Activated naive CD4-positive, alpha-beta T cell treated with anti-CD3 and anti-CD28 coated beads for 36 hours (primary cell): ENCODE measurements at places on chromosomes 3 and 15.

DNA sequence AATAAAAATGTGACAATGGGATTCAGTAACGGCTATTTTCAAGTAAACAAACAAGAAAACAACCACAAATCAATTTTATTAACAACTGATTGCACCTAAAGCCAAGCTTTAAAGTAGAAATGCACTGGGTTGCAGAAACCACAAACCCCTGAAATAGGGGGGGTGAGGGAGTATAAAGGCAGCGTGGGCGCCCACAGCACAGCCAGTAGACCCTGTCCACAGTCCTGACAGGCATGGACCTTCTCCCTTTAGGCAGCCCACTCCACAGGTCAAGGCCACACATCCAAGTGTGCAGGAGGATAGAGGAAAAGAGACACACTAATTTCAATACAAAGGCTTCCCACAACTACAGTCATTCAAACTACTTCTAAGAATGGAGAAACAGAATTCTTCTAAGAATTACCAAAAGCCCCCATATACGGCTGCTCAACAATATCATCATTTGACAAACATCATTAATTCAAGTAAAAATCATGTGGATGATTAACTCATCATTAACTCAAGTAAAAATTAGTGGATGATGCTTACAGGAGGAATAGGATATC is 48.7 kb downstream of the CHSY1 start:
- no peak for DNase-seq

GRCh38 chr3:129001101-129001805 is at the start of gene EFCC1:
Gene EFCC1 (plus strand): TSS chr3:129001304. CDS start chr3:129001629, 325 bp downstream.
- no peak for DNase-seq

DNA sequence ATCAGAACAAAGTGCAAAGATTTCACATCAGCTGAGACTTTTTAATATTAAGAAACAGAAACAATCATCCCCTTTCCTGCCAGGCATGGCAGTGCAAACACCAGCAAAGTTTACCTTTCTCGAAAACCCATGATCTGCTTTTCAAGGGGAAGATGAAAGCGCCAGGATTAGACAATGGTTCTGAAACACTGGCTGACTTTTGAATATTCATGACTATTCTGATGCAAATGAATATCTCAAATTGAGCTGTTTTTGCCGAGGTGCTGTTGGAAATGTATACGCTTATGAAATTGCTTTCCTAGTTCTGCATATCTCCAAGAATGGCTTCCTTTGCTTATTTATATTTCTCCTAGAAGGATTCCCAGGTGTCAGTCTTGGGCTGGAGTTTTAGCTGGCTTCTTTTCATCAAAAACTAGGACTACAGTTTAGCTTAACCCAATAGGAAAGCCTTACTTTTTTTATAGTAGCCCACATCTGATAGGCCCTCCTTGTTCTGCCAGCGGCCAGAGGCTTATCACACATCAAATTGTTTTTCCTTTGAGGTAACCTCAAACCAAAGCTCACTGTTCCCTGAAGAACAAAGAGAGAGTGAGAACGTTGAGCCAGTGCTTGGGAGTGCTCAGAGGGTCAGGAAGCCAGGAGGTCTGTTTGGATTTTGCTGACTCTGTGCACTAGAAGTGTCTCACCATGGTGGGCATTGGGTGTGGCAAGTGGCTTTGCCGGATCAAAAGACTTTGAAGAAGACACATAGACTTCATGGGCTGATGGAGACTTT is 74.0 kb upstream of the PLCL2 start:
- no peak for DNase-seq

DNA sequence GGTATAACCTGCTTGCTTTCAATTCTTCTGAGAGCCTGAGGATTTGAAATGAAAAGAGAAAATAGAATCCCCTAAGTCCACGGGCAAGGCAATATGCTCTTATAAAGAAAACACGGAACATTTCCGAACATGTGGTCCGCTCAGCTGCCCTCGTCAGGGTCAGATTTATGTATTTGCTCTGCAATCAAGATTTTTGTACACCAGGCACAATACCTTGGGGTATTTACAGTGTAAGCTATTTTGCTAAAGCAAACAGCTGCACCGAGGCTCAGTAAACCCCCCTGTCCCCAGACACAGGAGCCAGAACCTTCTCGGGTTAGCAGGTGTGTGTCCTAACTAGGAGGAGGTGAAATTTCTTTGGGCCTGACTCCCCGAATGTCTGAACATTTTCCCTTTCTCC is 155.8 kb upstream of the LRIG1 start:
- DNase-seq = no peak

DNA sequence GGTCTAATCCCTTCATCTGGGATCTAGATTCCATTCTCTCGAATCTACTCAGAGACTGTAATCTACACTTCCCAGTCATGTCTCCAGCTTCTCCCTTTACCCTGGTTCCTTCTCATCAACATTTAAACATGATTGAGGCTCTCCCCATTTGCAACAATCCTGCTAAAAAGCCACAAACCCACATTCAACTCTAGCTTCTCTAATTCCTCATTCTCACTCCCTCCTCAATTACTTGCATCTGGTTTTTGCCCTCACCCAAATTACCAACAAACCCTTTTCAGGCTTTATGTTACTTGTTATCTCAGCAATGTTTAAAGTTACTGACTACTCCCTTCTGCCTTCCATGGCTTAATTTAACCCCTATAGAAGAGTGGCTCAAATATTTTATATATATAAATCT is 11.5 kb downstream of the ETFA start:
- no peak for DNase-seq

- DNase-seq = no peak
These were observed 67.9 kb upstream of the SLC7A14 start for GRCh38 chr3:170653801-170654200.

- DNase-seq = no peak
These were observed 1.7 kb downstream of the PLA2G4D start for GRCh38 chr15:42092398-42093318.

- no peak for DNase-seq
These were observed 18.6 kb upstream of the PRSS50 start for GRCh38 chr3:46736006-46736872.

DNA sequence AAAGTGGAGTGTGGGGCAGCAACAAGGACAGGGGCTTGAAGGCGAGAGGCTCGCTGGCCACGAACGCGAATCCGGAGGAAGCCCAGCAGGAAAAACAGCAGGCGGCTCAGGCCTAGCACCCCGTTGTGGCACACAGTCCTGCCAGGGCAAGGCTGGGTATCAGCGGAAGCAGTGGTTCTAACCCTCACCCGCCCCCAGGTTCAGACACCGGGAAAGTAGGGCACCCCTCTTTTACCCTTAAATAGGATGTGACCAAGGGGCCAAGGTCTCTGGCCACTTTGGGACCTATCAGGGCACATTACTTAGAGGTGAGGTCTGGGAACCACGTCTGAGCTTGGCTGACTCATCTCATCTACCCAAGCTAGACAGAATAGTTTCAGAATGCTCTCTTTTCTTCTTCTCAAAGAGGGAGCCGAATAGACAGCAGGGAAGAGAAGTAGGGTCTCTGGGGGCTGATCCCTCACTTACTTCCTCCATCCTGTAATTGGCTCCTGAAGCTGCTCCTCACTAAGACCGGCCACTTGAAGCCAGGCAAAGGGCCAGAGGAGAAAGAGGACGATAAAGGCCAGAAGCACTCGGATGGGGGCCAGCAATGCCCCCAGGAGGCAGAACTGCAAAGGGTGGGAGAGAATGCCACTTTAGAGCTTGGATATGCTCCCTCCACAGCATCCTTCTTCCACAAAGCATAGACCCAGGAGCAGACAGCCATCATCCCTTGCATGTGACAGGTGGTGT is 1.7 kb downstream of the LPCAT4 start:
- peak; percentile 16 for DNase-seq

GRCh38 chr15:58705105-58705504 is 44.4 kb downstream of the ADAM10 start:
- no peak for DNase-seq

DNA sequence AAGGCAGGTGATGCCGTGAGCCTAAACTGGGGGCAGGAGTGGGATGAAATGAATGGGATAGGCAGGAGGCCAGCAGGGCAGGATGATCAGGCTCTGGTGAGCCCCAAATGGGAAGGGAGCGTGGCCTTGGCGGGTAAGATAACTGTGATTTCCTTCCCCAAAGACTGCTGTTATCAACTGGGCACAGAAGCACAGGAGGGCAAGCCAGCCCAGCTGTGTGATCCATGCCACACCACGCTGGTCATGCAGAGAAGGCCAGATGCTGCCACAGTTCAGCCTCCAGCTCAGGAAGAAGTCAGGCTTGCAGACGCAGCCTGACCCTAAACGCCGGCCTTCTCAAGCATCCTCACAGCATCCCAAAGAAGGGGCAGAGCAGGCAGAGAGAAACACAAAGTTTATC is 52.1 kb upstream of the GNB5 start:
- DNase-seq = no peak

- no peak for DNase-seq
These were observed 52.7 kb upstream of the SPTSSB start for GRCh38 chr3:161423911-161424522.

DNA sequence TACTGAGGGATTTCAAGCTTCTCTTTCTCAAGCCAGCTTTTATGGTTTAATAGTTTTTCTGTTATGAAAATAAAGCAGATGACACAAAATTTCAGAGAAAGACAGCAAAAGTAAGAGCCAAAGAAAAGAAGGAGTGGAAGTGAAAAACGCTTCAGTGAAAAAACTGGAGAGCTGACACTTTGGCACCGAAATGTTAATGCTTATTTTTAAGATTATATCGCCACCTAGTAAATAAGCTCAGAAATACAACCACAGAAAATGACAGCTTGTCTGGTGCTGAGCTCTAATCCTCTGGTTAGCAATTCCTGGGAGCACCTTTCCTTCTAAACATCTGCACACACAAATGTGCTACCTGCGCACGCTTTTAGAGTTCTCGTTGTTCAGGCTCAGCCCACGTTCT is 101.6 kb downstream of the ZPLD1 start:
- DNase-seq = no peak

- no peak for DNase-seq
These were observed 4.7 kb downstream of the EHD4 start for GRCh38 chr15:41967506-41968206.

DNA sequence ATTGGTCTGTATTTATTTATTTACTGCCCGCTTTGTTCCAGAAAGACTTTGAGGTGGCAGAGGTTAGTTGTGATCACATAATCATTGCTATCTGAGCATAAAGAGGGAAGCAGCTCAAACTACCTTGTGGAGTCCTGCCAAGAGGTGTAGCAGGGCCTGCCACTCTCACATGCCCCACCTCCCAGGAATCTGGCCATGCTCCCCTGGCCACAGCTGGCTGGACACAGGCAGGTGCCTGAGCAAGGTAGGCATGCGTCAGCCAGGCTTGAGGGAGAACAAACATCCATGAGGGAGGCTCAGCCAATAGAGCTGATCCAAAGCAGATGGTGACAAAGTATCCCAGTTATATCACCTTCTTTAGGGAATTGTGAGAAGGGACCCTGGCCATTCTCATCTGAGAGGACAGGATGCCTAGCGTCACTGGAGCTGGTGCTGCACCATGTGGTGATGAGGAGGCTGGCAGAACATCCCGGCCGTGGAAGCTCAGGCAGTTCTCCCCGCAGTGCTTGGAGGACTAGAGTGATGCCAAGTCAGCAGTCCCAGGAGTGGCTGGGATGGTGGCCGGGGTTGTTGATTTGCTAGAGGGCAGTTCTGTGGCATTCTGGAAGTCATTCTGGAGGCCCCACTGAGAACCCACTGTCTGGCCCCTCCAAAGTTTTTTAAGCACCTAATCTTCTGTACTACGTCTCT is 6.8 kb upstream of the POLG start:
- no peak for DNase-seq

- DNase-seq = no peak
These were observed 57.0 kb upstream of the ZNF148 start for GRCh38 chr3:125431912-125432790.

DNA sequence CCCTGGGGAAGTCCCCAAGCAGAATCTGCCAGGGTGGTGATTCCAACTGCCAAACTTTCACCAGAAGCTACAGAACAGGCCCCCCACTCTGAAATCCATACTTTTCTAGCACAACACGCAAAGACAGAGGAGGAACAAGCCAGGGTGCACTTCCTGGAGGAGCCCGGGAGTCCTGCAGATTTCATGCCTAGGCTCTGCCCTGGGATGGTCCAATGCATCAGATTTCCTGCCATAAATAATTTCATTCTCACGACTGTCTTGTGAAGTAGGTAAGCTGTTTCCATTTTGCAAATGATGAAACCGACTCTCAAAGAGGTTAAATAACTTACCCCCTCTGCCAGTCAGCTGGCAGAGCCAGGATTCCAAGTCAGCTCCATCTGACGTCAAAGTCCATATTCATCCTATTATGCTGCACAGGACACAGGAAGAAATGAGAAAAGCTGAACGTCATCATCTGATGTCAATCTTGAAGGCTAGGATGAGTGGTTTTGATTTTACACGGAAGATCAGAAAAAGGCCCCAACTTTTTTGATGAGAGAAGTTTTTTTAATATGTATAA is 134.8 kb upstream of the IGF1R start:
- no peak for DNase-seq

DNA sequence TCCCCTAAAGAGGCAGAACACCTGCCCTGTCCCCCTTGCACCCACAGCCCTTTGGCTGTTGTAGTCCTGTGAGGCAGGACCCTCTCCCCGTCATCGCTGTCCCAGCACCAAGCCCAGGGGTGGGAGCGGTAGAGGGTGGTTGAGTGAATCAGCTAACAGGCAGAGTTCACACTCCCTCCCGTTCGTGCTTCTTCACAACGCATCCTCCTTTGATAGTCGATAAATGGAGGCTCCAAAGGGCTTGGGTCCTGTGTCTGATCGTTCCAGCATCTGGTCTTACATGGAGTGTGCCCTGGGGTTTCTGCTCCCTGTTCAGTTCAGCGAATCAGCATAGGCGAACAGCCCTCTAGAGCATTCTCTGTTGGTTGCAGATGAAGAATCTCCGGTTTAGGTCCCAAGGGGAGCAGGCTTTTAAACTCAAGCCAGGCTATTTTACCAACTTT is 820 bp upstream of the HMCES start:
- no peak for DNase-seq

GRCh38 chr15:76823890-76824289 is 81.2 kb downstream of the SCAPER start:
- no peak for DNase-seq

- no peak for DNase-seq
These were observed 13.9 kb downstream of the MEX3B start for GRCh38 chr15:82031871-82032270.

- DNase-seq = no peak
These were observed 64.3 kb downstream of the OXSM start for GRCh38 chr3:25854214-25854613.

GRCh38 chr3:119818937-119819336 is 37.0 kb downstream of the NR1I2 start:
- DNase-seq = no peak

GRCh38 chr3:104805508-104805907 is 561.2 kb upstream of the ALCAM start:
- DNase-seq = no peak

- peak; percentile 15 for DNase-seq
These were observed 31.5 kb upstream of the RPS17 start for GRCh38 chr15:82571722-82572222.

GRCh38 chr15:77846360-77846759 is 213.6 kb upstream of the LINGO1 start:
- no peak for DNase-seq

DNA sequence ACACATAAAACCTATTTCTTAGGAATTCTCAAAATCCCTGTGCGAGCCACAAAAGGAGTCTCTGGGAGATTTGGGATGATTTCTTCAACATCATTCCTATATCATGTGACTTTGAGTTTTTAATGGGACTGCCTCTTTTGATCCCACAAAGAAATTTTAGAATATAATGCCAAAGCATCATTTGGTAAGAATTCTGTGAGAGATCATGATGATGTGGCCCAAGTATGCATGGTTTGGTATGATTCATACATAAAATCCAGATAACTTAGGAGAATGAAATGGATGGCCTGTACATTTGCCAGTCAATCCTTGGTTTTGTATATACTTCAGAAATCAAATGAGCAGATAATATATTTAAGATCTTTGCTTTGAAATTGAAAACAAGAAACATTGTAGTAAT is 61.3 kb downstream of the UBE2E2 start:
- no peak for DNase-seq
